ENCODE measurements at places on chromosomes 2 and 18.

DNA sequence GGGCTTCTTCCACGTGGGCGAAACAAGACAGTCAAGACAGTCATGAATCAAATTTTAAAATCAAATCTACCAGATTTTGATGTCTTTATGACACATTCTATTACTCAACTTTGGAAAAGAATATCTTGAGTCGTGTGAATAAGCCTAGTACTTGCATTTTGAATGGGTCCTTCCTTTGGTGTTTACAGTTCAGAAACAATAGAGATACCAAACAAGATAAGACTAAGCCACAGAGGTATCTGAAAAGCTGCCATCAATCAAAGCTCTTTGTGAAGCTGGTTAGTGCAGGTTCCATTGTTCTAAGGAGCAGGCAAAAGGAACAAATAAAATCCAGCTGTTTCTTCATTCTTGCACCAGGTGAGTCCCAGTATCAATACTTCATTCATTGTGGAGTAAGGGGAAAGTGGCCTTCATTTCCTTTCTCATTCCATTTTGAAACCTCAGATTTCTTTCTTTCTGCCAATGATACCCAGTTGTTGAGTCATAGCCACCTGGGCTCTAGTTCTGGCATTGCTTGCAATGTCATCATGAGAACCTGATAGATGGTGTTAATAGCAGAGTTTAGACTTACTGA is 151.7 kb upstream of the L3MBTL4 start:
- DNase-seq = peak; percentile 35

- DNase-seq = no peak
These were observed 50.5 kb downstream of the SLC4A5 start for GRCh38 chr2:74292751-74293150.

GRCh38 chr18:79911344-79912270 is 39.8 kb downstream of the SLC66A2 start:
- no peak for DNase-seq

- DNase-seq = no peak
These were observed 10.3 kb downstream of the MOCOS start for GRCh38 chr18:36197511-36198166.

DNA sequence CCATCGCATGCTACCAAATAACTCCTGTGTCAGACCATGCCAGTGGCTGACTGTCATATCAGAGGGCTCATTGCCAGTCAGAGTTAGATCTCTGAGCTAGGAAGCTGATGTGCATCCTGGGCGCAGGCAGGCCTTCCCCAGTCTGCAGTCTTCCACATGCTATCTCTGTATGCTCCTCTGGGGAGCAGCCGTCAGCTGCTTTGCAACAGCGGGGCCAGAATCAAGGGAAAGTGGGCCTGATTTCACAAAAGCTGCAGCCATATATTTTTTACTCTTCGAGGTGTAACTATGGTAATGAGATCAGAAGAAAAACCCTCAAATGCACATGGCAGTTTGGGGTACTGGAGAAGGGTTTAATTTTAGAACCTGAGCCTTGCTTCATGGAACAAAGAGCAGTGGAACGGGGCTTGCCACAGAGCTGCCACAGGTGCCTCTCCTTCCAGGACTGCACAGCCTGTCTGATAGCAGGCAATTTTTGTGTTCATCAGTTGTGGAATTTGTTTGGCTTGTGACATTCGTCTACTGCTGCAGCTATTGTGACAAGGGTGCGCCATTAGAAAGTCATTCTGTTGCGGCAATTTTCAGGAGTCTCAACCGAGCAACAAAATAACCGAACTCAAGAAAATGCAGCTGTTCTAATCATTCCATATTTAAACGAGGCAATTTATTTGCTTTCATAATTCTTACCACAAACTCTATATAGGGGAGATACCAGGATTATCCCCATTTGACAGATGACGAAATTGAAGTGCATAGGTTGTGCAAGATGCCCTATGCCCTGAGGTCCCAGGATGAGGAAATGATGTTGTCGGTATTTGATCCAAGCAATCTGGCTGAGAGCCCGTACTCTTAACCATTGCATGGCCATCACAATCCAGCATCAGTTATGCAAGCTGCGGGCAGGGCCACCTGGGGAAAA is 109.6 kb upstream of the CYRIA start:
- peak; percentile 7 for DNase-seq

DNA sequence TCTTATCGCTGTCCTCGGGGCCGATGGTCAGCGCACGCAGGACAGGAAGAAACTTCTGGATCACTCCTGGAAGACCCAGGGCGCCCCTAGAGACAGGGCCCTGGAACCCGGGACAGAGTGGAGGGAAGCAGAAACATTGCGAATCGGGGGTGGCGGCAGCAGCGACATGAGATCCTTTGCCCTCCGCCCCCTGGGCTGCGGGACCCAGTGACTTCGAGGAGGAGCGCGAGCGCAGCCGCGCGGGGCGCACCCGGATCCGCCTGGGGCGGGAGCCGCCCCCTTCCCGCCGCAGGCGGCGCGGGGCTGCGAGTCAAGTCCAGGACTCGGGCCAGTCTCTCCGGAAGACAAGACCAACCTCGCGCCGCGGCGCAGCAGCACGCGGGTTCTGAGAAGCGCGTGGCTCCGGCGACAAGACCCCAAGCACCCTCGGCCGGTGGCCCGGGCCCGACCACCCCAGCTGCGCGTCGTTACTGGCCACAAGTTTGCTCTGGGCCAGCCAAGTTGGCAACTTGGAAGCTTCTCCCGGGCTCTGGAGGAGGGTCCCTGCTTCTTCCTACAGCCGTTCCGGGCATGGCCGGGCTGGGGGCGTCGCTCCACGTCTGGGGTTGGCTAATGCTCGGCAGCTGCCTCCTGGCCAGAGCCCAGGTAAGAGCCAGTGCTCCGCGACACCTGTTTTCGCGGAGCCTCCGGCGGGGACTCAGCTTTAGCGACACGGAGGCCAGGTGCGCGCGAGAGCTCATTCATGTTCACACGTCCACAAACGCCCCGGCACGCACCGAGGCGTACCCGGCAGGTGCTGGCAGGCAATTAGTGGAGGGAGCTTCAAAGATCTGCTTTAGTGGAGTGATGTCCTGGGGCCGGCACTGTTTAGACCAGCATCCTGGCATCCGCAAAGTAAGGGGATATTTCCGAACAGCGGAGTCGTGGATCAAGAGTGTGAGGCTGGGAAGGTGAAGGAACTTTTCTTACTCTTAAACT is at the start of gene PTH2R:
Gene PTH2R, plus strand, starts transcription at position 319 of the 978 bp plus-strand sequence. Its CDS starts 252 bp downstream, at position 571.
- no peak for DNase-seq

- no peak for DNase-seq
These were observed 33.9 kb downstream of the TMEM18 start for GRCh38 chr2:643334-643733.

GRCh38 chr2:236530512-236530911 is 39.1 kb upstream of the ACKR3 start:
- DNase-seq = no peak

DNA sequence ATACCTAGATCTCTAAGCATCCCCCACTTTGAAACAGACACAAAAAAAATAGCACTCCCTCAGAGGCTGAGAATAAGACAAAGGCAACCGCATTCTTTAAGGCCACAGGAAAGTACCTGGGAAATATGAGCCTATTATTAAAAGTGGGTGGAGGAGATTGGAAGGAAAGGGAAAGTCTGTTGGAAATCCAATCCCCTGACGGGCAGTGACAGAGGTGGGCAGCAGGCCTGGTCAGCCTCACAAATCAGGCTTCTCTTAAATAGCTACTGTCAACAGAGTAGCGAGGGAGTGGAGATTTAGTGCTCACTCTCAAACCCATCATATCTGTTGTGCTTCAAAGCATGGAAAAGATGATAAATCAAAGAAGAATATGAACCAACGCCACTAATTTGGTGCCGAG is 324.4 kb downstream of the ALK start:
- no peak for DNase-seq

GRCh38 chr2:213148572-213149261 is 2.7 kb downstream of the IKZF2 start:
- no peak for DNase-seq

- no peak for DNase-seq
These were observed 579 bp upstream of the EMX1 start for GRCh38 chr2:72916743-72917137.

DNA sequence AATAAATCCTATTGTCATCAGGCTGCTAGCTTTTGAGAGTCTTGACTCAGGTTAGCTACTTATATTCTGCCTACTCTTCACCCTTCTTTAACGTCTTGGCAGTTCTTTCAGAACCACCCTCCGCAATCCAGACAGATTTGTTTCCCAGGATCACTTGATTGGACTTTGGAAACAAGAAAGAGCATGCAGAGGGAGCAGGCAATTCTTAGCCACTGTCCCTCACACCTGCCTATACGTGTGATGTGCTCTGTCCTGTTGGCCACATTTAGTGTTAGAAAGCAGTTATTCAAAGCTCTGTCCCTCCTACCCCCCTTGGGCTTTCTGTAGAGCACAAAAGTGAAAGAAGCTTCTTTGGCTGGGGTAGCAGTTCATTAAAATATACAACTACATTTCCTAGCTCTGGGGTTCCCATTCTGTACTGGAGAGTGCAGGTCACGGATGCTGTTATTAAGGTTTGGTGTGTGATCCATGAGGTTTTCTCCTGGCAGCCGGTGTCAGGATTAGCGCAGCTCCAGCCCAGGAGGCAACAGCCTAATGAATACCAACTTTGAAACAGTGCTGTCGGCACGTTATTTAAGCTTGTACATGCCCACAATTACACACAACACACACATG is 6.3 kb downstream of the FZD5 start:
- no peak for DNase-seq

GRCh38 chr2:226508683-226509082 is 290.9 kb downstream of the IRS1 start:
- DNase-seq = no peak

DNA sequence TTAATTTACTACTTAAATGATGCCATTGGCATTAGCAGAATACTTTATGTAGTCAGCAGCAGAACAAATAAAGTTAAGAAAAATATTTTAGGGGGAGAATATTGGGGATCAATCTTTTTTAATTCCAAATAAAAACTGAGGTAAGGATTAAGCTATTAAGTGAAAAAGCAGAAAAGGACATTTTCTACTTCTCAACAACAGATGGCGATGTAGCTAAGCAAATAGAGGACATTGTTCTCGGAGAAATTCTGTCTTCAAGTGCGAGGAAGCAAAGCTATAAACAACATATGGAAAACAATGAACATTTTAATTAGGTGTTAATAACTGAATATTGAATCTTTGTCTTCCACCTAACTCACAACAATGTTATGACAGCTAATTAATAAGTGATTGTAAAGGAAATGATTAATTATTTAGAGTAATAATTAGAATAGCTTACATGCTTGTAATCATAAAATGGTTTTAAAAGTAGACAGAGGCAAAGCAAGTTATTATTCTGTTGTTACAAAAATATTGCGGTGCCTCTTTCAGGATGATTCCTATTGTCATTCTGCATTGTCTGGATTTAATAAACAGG is 32.9 kb upstream of the CCDC93 start:
- peak; percentile 20 for DNase-seq

DNA sequence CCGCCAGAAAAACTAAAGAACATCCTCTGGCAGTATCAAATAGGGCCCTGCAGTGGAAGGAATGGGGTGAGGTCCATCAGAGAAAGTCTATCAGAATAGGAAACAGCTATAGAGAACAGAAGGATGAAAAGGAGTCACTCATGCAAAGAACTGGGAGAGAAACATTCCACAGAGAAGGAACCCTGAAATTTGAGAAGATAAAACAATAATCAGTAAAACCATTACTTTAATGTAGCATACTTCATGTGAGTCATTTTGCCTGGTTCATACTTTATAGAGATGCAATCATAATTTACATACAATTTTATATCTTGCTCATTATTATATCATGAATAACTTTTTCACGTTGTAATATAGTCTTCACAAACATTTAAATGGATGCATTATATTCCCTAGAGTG is 402.2 kb downstream of the NCKAP5 start:
- no peak for DNase-seq

- DNase-seq = no peak
These were observed 51.6 kb upstream of the ASXL2 start for GRCh38 chr2:25929789-25930473.

GRCh38 chr2:217722883-217723472 is 279.8 kb downstream of the TNS1 start:
- no peak for DNase-seq

GRCh38 chr2:196587056-196587455 is 52.5 kb upstream of the CCDC150 start:
- DNase-seq = no peak

DNA sequence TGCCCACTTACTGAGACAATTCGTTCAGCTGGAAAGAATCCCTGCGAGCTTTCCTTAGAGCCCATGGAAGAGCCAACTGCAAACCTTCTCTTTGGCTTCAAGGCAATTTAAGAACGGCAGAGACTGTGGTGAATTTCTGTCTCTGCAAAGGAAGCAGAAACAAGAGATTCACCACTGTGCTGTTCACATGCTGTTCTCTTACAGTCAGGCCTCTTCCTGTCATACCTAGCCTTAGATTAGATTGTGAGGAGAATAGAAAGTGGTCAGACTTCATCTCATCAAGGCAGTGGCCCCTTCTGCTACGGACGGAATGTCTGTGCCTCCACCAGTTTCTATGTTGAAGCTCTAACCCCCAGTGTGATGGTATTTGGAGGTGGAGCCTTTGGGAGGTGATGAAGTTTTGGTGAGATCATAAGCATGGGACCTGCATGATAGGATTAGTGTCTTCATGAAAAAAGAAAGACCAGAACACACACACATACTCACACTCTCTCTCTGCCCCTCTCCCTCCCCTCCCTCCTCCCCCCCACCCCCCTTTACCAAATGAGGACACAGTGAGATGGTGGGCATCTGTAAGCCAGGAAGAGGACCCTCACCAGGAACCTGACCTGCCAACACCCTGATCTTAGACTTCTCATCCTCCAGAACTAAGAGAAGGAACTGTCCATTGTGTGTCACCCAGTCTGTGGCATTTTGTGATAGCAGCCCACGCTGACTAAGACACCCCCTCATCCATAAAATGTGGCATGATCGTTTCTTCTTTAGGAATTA is 45.6 kb upstream of the NRP2 start:
- DNase-seq = no peak

- DNase-seq = no peak
These were observed 8.4 kb upstream of the ARID5A start for GRCh38 chr2:96528006-96528699.

DNA sequence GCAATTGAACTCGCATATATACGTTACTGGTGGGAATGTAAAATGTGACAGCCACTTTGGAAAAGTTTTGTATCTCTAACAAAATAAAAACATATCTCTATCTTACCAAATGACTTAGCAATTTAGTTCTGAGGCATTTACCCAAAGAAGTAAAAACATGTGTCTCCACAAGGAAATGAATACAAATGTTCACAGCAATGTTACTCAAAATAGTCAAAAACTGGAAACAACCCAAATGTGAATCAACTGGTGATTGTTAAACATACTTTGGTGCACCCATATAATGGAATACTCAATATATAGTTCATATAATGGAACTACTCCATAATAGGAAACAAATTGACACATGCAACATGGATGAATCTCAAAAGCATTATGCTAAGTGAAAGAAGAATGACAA is 70.4 kb upstream of the DNER start:
- no peak for DNase-seq

- no peak for DNase-seq
These were observed 332.9 kb upstream of the NT5C1B start for GRCh38 chr2:18922276-18922675.

GRCh38 chr2:236811062-236811656 is 241.5 kb downstream of the ACKR3 start:
- DNase-seq = no peak

GRCh38 chr2:148162871-148163270 is 142.0 kb downstream of the MBD5 start:
- no peak for DNase-seq

Data from NCI-H226 (cell line).